ENCODE measurements at places on chromosomes 7 and 10. TPM values are rescaled to one million over a fixed set of nuclear protein-coding genes. Genes with fewer than 3 reads are reported as not detected.

GRCh38 chr7:80373429-80374032 lies 138.3 kb downstream of the GNAT3 start:
- no peak overlapping the region for H3K27ac ChIP-seq
- no peak overlapping the region for H3K4me3 ChIP-seq
- no peak for DNase-seq
- H3K4me1 ChIP-seq, result peaks cover 2% of the 10 kb centered on the region

DNA sequence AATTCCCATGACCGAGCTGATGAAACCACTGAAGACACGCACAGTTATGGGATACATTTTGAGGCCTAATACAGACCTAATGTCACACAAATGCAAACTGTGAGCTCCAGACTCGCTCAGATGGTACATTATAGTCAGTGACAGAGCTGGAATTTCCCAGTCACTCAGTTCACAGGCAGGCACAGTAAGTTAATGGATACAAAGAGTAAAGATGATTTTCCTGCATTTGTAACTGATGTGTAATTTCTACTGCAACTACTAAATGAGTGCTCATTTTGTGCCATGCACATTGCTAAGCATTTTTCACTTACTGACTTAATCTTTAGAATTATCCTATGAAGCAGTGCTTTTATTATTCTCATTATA lies 56.5 kb downstream of the ENO4 start:
- H3K27ac ChIP-seq, result no peak overlapping the region
- no peak for DNase-seq
- H3K4me1 ChIP-seq, result no peaks in the 10 kb centered on the region
- no peak overlapping the region for H3K4me3 ChIP-seq
- peaks cover 2% of the 10 kb centered on the region for H3K36me3 ChIP-seq

DNA sequence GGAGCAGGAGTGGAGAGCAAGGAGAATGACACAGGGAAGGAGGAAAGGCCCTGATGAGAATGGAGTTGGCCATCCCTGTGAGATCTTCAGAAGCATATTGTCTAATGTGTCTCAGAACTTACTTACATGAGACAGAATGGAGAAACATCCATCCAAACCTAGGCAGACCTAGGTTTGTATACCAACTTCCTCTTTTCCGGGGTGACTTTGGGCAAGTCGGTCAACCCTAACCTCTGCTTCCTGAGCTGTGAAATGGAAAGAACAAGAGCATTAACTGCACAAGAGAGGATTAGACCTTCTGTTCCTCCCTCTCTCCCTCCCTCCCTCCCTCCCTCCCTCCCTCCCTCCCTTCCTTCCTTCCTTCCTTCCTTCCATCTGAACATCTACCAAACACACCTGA lies 4.5 kb downstream of the GHRHR start:
- peaks cover 42% of the 10 kb centered on the region for H3K27me3 ChIP-seq
- H3K27ac ChIP-seq, result no peak overlapping the region
- H3K4me3 ChIP-seq, result no peak overlapping the region
- no peaks in the 10 kb centered on the region for H3K4me1 ChIP-seq

DNA sequence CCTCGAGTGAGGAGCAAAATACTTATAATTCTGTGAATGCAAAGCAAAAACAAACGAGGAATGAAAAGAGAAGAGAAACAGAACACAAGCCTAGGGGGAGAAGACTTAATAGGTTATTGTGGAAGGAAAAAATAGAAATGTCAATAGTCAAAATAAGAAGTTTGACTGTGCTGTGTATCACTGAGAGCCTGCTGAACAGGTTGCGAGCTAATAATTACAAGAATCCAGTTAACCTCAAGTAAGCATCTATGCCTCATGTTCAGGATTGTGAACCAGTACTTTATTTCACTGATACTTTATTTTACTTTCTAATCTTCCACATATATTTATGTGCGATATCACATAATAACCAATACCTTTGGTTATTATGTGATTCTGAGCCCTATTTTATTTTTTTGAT lies 316.7 kb downstream of the OTUD1 start:
- no peak overlapping the region for H3K4me3 ChIP-seq
- no peaks in the 10 kb centered on the region for H3K36me3 ChIP-seq
- no peaks in the 10 kb centered on the region for H3K4me1 ChIP-seq
- DNase-seq, result no peak
- no peak overlapping the region for H3K27ac ChIP-seq

DNA sequence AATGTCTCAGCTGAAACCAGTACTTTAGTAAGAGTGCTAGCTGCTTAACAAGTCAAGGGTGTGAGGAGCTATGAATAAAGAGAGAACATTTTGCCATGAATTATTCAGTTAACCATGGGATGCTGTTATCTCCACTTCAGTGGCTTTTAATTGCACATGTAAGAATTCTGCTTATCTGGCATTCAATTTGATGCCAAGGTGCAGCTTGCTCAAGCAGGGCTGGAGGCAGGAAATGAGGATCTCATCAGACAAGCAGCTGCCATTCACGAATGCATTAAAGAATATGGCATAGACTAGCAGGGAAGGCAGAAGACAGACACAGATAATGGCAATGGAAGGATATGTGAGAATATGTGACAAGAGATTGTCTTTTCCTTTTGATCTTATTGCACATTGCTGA lies 697.8 kb downstream of the NRG3 start:
- no peak overlapping the region for H3K27ac ChIP-seq
- H3K4me3 ChIP-seq, result no peak overlapping the region
- no peaks in the 10 kb centered on the region for H3K27me3 ChIP-seq
- no peaks in the 10 kb centered on the region for H3K4me1 ChIP-seq
- DNase-seq, result no peak
- H3K36me3 ChIP-seq, result no peaks in the 10 kb centered on the region

GRCh38 chr10:11684717-11685645 lies 57.2 kb upstream of the ECHDC3 start:
- no peaks in the 10 kb centered on the region for H3K36me3 ChIP-seq
- peaks cover 18% of the 10 kb centered on the region for H3K4me1 ChIP-seq
- peaks cover 15% of the 10 kb centered on the region for H3K27me3 ChIP-seq
- peak overlapping the region; percentile 93 for H3K27ac ChIP-seq
- DNase-seq, result peak; percentile 93

GRCh38 chr10:130491693-130492050 lies 355.5 kb downstream of the GLRX3 start:
- H3K4me1 ChIP-seq, result no peaks in the 10 kb centered on the region
- no peak for DNase-seq
- no peaks in the 10 kb centered on the region for H3K27me3 ChIP-seq
- no peaks in the 10 kb centered on the region for H3K36me3 ChIP-seq
- no peak overlapping the region for H3K4me3 ChIP-seq

DNA sequence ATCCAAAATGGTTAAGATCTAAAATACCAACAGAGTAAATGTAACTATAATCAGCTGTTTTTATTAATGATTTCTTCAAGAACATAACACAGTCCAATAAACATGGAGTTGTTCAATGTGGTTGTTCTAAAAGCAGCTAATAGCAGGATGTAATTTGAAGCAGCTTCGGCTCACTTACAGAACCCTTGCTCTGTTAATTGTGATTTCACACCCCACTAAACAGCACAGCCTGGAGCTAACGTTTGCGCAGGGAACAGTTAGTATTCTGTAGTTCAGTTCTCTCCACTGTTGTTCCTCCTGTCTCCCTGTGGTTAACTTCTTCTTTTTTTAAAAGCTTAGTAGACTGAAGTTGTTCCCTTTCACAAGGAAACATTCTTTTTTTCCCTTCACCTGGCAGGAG lies 104.0 kb downstream of the GRM3 start:
- no peaks in the 10 kb centered on the region for H3K27me3 ChIP-seq
- H3K27ac ChIP-seq, result no peak overlapping the region
- H3K36me3 ChIP-seq, result no peaks in the 10 kb centered on the region

GRCh38 chr10:45470098-45471012 lies 96.3 kb downstream of the ALOX5 start:
- no peaks in the 10 kb centered on the region for H3K36me3 ChIP-seq
- H3K4me1 ChIP-seq, result no peaks in the 10 kb centered on the region
- no peak overlapping the region for H3K27ac ChIP-seq

GRCh38 chr10:74314166-74314565 lies 163.1 kb downstream of the ADK start:
- H3K4me1 ChIP-seq, result no peaks in the 10 kb centered on the region
- no peaks in the 10 kb centered on the region for H3K36me3 ChIP-seq
- H3K27me3 ChIP-seq, result no peaks in the 10 kb centered on the region
- DNase-seq, result no peak
- H3K27ac ChIP-seq, result no peak overlapping the region
- no peak overlapping the region for H3K4me3 ChIP-seq

DNA sequence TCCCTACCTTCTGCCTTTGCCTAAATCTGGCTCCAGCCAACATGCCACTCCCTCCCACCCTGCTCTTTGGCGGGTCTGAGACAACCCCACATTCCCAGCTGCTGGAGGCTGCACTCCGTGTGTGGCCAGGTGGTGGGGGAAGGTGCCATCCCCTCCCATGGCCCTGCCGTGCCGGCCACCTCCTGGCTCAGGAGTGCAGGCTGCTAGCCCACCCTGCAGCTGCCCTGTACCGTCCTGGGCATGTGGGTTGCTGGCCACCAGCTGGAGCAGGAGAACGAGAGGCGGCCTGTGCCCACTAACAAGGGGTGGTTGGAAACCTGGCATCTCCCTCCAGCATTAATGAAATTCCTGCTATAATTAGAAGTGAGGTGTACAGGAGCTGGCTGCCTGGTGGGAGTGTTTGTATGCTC lies 97.6 kb downstream of the ZMIZ1 start:
- H3K4me3 ChIP-seq, result no peak overlapping the region
- H3K4me1 ChIP-seq, result peaks cover 11% of the 10 kb centered on the region
- H3K27ac ChIP-seq, result no peak overlapping the region
- DNase-seq, result no peak
- peaks cover 33% of the 10 kb centered on the region for H3K36me3 ChIP-seq

GRCh38 chr7:5200561-5201235 lies 10.7 kb downstream of the WIPI2 start:
- H3K36me3 ChIP-seq, result peaks cover 5% of the 10 kb centered on the region
- H3K4me3 ChIP-seq, result no peak overlapping the region
- no peaks in the 10 kb centered on the region for H3K4me1 ChIP-seq
- no peak overlapping the region for H3K27ac ChIP-seq
- DNase-seq, result no peak

GRCh38 chr10:75033399-75034130 lies 77.9 kb upstream of the SAMD8 start:
- H3K27ac ChIP-seq, result no peak overlapping the region
- H3K4me3 ChIP-seq, result no peak overlapping the region
- H3K27me3 ChIP-seq, result no peaks in the 10 kb centered on the region
- H3K4me1 ChIP-seq, result peaks cover 5% of the 10 kb centered on the region

DNA sequence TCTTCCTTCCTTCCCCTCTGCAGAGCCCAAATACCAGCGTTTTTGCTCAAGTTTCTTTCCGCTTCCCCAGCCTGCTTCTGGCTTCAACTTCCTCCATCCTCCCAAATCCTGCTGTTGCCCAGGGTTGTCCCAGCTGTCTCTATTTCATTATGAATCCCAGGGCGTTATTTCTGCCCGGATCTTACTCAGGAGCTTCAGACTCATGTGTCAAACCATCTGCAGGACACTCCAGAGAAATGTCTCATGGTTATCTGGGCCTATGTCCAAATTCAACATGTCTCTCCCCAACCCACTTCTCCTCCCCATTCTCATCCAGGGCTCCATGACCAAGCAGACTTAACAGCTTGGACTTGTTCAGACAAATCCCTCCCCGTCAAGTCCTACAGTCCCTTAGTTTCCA lies 15.6 kb downstream of the ARHGAP22 start:
- peaks cover 12% of the 10 kb centered on the region for H3K36me3 ChIP-seq
- H3K4me3 ChIP-seq, result no peak overlapping the region
- H3K27me3 ChIP-seq, result no peaks in the 10 kb centered on the region
- peak; percentile 90 for DNase-seq
- H3K4me1 ChIP-seq, result peaks cover 30% of the 10 kb centered on the region

- no peak overlapping the region for H3K4me3 ChIP-seq
- no peaks in the 10 kb centered on the region for H3K27me3 ChIP-seq
- H3K27ac ChIP-seq, result no peak overlapping the region
- H3K4me1 ChIP-seq, result no peaks in the 10 kb centered on the region
- H3K36me3 ChIP-seq, result no peaks in the 10 kb centered on the region
- no peak for DNase-seq
Measured at GRCh38 chr7:133016604-133017003, 65.3 kb downstream of the CHCHD3 start.

DNA sequence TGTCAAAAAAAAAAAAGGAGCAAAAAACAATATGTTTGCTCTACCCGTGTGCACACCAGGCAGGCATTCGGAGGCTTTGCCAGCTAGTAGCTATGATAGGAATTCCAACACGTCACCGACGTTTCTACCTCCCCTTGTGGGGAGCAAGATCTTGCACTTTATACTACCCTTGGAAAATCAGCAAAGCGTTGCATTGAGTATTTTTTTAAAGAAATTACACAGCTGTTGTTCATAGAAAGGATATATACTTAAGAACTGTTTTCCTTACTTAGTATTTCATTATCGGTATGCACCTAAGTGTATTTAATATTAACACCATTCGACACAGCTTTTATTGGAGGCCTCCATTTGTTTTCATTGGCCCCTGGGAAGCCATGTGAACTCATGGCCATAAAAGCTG lies 159.9 kb upstream of the MGMT start:
- no peaks in the 10 kb centered on the region for H3K27me3 ChIP-seq
- no peaks in the 10 kb centered on the region for H3K4me1 ChIP-seq
- no peak overlapping the region for H3K4me3 ChIP-seq
- DNase-seq, result no peak

DNA sequence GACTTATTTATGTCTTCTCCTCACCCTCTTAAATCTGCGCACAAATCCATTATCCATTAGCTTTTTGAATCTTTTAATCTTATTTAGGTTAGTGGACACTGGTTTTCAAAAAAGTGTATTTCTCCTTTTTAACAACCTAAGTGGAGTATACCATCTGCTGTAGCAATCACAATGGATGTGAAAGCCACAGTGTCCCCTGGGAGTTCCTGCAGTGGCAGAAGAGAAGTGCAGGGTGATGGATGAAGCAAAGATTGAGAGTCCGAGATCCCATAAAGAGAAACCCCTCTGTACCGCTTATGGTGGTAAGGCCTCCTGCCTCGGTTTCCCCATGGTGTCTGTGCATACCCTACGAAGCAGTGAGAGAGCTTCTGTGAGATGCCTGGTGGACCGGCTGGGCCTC lies 236.4 kb downstream of the COBL start:
- no peak overlapping the region for H3K4me3 ChIP-seq
- no peaks in the 10 kb centered on the region for H3K4me1 ChIP-seq
- no peak for DNase-seq
- H3K27ac ChIP-seq, result no peak overlapping the region
- H3K27me3 ChIP-seq, result peaks cover 14% of the 10 kb centered on the region

Gene VAX1
- 0.62 TPM for total RNA-seq

Gene HNRNPF
- total RNA-seq, result 151 TPM

Gene SFTPD
- 0.22 TPM for total RNA-seq

Gene DNAJC30
- 11.0 TPM for total RNA-seq

Gene ACTL6B
- not detected for total RNA-seq

Gene CLDN4
- 13.7 TPM for total RNA-seq

Gene OLAH
- not detected for total RNA-seq

Gene HIF1AN
- total RNA-seq, result 49.4 TPM

Gene SCIN
- total RNA-seq, result 0.27 TPM

Gene PDE6C
- total RNA-seq, result not detected

Gene SMKR1
- total RNA-seq, result not detected

Data from astrocyte (in vitro differentiated cells and primary cell).